ENCODE measurements at places on chromosomes 13 and 19.
A peak's percentile ranks its signal among the peaks of the same experiment; 100 is the strongest.

DNA sequence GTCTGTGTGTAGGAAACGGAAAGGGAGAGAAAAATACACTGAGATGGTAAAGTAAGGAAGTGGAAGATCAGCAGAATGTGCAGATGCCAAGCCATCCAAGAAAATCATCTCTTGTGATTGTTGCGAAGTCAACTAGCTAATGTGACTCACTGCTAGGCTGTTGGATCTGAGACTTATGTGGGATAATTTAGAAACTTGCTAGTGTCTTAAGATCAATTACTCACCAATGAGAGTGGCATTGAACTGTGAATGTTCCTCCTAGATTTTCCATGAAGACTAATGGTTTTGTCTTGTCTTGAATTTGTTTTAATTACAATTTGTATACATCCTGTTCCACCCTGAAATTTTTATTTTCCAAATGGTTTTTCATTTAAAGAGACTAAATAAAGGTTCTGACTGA, 771.6 kb downstream of the EFNB2 start:
- H3K36me3 ChIP-seq = no peaks in the 10 kb centered on the region
- no peak for DNase-seq
- H3K4me1 ChIP-seq = peaks cover 15% of the 10 kb centered on the region
- H3K4me3 ChIP-seq = no peak overlapping the region
- H3K27me3 ChIP-seq = no peaks in the 10 kb centered on the region
- no peak overlapping the region for H3K27ac ChIP-seq

DNA sequence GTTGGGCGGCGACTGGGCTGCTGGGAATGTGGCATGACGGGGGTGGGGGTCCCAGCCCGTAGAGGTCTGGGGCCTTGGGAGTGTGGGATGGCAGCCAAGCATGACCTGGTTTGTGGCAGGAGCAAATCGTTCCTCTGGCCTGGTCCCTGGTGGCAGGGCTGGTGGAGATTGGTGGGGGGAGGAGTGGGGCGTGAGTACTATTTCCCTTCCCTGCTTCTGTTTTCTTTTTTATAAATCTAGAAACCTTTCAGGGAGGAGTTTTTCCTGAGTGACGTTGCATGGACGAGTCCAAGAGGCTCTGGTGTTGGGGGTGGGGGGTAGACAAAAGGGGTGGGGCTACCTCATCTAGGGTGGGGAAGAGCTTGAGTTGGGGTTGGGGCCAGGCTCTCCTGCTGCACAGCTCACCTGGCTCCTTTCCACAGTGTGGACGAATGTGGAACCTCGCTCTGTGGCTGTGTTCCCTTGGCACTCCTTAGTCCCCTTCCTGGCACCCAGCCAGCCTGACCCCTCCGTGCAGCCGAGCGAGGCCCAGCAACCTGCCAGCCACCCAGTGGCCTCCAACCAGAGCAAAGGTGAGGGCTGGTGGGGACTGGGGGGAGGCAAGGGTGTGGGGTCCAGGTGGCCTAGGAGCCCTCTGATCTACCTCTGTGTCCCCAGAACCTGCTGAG, 15.4 kb upstream of the PRR19 start:
- H3K4me3 ChIP-seq = peak overlapping the region; percentile 8
- no peaks in the 10 kb centered on the region for H3K27me3 ChIP-seq
- no peaks in the 10 kb centered on the region for H3K4me1 ChIP-seq
- H3K27ac ChIP-seq = peak overlapping the region; percentile 86
- no peak for DNase-seq

GRCh38 chr19:1169921-1170885, 3.9 kb downstream of the SBNO2 start:
- H3K27ac ChIP-seq = no peak overlapping the region
- no peak for DNase-seq
- no peaks in the 10 kb centered on the region for H3K27me3 ChIP-seq
- peaks cover 73% of the 10 kb centered on the region for H3K4me1 ChIP-seq

GRCh38 chr19:686589-687297, 8.5 kb downstream of the PRSS57 start:
- no peaks in the 10 kb centered on the region for H3K36me3 ChIP-seq
- H3K4me3 ChIP-seq = no peak overlapping the region
- H3K27ac ChIP-seq = no peak overlapping the region

DNA sequence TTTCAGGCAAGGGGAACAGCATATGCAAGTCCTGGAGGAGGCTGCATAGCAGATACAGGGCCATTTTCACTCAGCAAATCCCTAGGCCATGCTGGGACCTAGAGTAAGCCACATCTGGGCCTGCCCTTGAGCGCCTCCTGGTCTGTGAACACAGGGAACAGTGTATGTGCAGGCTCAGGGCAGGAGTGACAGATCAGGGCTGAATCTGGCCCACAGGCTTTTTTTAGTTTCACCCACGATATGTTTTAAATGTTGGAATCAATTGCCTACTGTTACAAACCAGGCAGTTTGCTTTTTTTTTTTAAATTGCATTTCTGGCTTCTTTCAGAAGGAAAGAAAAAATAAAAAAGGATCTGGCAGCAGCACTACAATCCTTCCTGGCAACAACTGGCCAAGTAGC, 1.5 kb upstream of the TMEM145 start:
- DNase-seq = no peak
- no peak overlapping the region for H3K27ac ChIP-seq
- H3K4me3 ChIP-seq = no peak overlapping the region
- H3K4me1 ChIP-seq = peaks cover 17% of the 10 kb centered on the region

GRCh38 chr13:113978741-113979481, 5.0 kb upstream of the C13orf46 start:
- H3K36me3 ChIP-seq = peaks cover 20% of the 10 kb centered on the region
- H3K27me3 ChIP-seq = no peaks in the 10 kb centered on the region
- no peak overlapping the region for H3K4me3 ChIP-seq
- DNase-seq = no peak

DNA sequence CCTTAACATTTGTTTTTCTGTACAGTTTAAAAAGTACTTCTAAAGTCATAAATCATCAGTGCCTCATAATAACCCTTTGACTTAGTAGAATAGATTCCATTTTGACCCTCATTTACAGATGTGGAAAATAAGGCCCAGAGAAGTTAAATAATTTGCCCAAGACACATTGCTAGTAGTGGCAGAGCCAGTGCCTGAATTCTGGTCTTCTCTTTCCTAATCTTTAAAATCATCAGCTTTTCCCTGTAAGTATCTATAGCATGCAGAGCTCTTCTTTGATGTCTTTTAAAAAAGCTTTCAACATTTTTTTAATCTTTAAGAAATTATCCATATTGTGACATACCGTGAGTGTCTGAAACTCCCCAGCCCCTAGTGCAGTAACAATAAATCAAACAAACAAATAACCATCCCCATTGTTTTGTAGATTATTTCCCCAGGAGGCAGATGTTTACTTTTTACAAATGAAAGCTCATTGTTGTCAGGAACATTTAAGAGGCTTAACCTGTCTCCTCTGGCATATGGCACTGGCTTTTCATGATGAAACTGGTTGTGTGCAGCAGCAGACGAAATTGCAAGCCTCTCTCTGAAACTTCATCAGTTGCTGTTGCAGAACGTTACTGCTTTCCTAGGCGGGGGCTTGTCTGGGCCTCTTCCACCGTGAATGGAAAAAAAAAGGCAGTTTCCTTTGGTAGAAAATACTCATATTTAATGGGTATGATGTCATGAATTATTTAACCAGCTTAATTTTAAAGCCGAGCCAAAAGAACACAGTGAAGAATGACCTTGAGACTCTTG, 31.7 kb upstream of the PCDH8 start:
- H3K4me1 ChIP-seq = no peaks in the 10 kb centered on the region
- no peaks in the 10 kb centered on the region for H3K36me3 ChIP-seq
- no peak overlapping the region for H3K27ac ChIP-seq
- DNase-seq = no peak

GRCh38 chr13:97583907-97584497, 150.0 kb downstream of the RAP2A start:
- H3K36me3 ChIP-seq = no peaks in the 10 kb centered on the region
- H3K4me1 ChIP-seq = no peaks in the 10 kb centered on the region
- no peak overlapping the region for H3K4me3 ChIP-seq

DNA sequence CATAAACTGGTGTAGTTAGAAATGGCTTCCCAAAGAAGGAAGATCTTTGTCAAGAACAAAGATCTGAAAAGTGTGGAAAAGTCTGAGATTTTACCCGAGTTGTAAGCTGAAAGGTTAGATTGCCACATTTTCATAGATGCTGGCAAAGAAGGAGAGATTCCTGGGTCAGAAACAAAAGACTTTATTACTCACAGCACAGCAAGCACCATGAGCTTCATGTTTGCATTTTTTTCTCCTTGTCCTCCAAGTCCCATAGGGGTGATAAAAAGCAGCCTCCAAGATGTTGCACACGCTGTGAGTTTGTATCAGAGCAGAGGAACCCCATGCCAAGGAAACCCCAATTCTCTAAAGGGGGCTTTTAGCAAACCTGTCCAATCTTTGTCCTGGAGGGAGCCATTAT, 29.3 kb downstream of the MZT1 start:
- no peak overlapping the region for H3K27ac ChIP-seq
- no peaks in the 10 kb centered on the region for H3K27me3 ChIP-seq
- no peaks in the 10 kb centered on the region for H3K36me3 ChIP-seq
- DNase-seq = no peak
- no peak overlapping the region for H3K4me3 ChIP-seq

GRCh38 chr13:110984381-110984780, 69.5 kb upstream of the ANKRD10 start:
- DNase-seq = no peak
- no peak overlapping the region for H3K27ac ChIP-seq
- no peaks in the 10 kb centered on the region for H3K4me1 ChIP-seq
- no peaks in the 10 kb centered on the region for H3K27me3 ChIP-seq

DNA sequence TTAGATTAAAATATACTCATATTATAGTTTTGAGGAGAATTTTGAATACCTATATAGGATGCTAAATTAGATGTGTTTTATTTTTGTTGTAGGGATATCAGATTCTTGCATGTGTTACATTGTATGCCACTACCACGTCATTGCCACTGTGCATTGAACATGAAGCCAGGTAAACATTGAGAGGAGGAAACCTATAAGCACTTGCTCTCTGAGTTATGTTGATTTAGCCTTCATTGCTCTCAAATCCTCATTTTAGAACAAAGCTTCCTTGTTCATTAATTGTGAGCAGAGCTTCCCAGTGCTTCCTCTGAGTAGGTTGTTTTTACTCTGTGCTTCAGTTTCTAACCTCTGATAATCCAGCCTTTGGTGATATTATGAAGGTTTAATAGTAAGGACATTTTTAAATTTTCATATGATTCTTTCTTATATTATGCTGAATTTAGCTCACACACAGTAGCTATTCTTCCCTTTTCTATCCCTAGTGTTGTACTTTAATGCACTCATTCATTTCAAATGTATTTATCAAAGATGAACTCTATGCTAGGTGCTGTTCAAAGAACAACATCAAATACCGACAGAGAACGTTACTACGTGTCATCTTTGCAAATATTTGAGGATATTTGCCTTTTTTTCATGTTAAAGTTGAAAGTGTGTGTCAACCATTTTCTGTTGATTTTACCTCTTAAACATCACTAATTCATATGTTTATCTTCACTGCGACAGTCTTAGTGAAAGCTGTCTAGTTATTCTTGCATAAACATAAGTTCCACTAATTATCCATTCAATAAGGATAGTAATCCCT, 1448.0 kb upstream of the MIR17HG start:
- H3K27ac ChIP-seq = no peak overlapping the region
- H3K36me3 ChIP-seq = no peaks in the 10 kb centered on the region
- H3K4me1 ChIP-seq = no peaks in the 10 kb centered on the region
- no peak overlapping the region for H3K4me3 ChIP-seq
- H3K27me3 ChIP-seq = no peaks in the 10 kb centered on the region

DNA sequence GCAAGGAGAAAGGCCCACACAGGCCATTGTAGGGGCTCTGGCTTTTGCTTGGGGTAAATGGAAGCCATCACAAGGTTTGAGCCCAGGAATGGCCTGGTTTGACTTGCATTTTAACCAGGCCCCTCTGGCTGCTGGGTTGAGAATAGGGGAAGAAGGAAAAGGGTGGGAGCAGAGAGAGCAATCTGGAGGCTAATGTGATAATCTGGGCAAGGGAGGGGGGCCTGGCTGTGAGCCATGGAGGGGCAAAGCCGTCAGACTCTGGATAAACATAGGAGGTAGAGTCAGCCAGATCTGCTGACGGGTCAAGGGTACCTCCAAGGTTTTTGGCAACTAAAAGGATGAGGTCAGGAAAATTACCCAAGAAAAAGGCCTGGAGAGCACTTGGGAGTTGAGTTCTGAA, 41.6 kb downstream of the RFX2 start:
- peaks cover 6% of the 10 kb centered on the region for H3K4me1 ChIP-seq
- DNase-seq = peak; percentile 67
- H3K27ac ChIP-seq = peak overlapping the region; percentile 83
- H3K4me3 ChIP-seq = no peak overlapping the region
- H3K27me3 ChIP-seq = no peaks in the 10 kb centered on the region
- no peaks in the 10 kb centered on the region for H3K36me3 ChIP-seq

DNA sequence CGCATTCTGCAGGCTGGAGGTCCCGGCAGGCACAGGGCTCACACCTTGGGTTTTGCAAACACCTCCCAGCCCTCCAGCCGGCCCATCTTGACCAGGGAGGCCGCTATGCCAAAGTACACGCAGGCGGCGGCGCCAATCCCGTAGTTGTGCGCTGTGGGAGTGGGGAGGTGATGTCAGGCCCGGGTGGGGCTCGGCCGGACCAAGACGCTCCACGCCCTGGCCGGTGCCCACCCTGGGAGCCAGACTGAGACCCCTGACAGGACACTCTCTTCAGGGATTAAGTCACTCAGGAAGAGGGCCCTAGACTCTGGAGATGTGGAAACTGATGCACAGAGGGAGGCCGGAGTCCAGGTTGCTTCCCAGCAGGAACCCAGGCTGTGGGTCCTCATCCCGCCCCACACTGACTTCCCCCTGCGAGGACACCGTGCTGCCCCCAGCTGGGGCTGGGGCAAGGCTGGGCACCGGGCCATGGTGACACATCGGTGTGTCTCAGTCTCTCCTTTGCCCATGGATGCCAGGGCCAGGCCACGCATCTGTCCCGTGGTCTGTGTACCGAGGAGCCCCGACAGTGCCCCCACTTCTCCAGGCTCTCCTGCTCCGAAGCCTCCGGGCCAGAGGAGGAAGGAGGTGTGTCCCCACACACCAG, 8.8 kb downstream of the NDUFA11 start:
- DNase-seq = no peak
- peaks cover 31% of the 10 kb centered on the region for H3K27me3 ChIP-seq
- H3K4me3 ChIP-seq = no peak overlapping the region
- no peak overlapping the region for H3K27ac ChIP-seq

- DNase-seq = no peak
- H3K4me1 ChIP-seq = no peaks in the 10 kb centered on the region
- H3K4me3 ChIP-seq = no peak overlapping the region
- H3K27me3 ChIP-seq = no peaks in the 10 kb centered on the region
- peaks cover 61% of the 10 kb centered on the region for H3K36me3 ChIP-seq
These were observed 6.2 kb downstream of the NUMBL start for GRCh38 chr19:40684280-40684679.

DNA sequence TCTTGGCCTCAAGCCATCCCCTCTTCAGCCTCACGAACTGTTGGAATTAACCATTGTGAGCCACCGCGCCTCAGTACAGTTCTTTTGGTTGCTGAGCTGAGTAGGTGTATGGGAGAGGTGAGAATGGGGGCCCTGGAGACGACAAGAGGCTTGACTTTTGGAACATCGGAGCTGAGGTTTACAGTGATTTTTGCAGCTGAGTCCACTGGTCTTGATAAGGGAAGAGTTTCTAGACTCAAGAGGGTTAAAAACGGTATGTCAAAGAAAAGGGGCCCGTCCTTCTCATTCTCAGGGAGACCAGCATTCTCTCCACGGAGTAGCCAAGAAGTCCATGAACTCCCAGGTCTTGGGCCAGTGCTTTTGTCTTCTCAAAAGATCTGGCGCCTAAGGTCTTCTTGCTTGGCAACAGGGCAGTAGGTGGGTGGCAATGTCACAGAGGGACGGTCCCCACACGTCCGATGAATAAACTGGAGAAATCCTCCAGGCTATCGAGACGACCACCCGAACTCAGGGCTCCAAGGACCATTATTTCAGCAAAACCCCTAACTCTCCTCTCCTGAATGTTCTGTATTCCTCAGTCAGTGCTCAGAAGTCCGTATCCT, 6.4 kb upstream of the QTRT1 start:
- H3K4me3 ChIP-seq = no peak overlapping the region
- H3K27me3 ChIP-seq = peaks cover 3% of the 10 kb centered on the region
- no peak for DNase-seq
- H3K27ac ChIP-seq = no peak overlapping the region
